T-cell (primary cell): ENCODE measurements at places on chromosomes 5 and 9. TPM values are rescaled to one million over a fixed set of nuclear protein-coding genes. Genes with fewer than 3 reads are reported as not detected.

GRCh38 chr9:131714161-131714646 is 25.7 kb downstream of the RAPGEF1 start:
- no peak for DNase-seq

MVB12B gene
- 10.6 TPM for total RNA-seq

GRCh38 chr5:9713356-9713755 is 83.2 kb upstream of the TAS2R1 start:
- DNase-seq, result no peak

CCDC112 gene
- 3.0 TPM for total RNA-seq

SLC6A7 gene
- not detected for total RNA-seq

TMEM174 gene
- not detected for total RNA-seq

DNA sequence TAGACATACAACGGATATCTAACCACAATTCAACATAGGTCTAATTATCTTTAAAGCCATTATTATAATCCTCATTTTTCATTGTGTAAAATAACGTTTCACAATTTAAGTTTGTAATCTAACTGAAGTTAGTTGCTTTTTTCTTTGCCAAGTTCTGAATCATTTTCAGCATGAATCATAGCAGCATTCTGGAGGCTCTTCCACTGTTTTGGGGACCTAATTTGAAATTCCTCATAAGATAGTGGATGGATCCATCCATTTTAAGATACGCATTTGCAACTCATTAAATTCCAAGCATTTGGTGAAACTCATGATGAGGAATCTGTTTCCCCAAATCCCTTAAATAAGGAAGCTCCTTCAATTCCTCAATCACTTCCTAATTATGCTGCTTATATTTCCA is 447.1 kb upstream of the CDH10 start:
- no peak for DNase-seq

DNA sequence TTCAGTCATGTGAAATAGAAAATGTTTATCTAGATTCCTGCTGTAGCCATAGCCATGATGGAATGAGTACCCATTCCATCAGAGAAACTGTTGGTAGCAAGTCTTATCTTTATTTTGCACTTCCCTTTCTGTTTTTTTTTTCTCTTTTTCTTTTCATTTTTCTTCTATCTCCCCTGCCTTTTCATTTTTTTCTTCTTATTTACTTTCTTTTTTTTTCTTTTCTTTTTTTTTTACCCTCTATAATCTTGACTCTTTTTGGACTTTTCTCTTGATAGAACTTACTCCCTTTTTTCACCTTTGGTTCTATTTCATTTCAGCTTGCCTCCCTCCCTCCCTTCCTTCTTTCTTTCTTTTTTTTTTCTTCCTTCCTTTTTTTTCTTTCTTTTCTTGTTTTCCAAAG is 15.4 kb downstream of the SLC25A46 start:
- no peak for DNase-seq

ANKRD34B gene
- total RNA-seq, result not detected

CCDC192 gene
- total RNA-seq, result not detected

DNA sequence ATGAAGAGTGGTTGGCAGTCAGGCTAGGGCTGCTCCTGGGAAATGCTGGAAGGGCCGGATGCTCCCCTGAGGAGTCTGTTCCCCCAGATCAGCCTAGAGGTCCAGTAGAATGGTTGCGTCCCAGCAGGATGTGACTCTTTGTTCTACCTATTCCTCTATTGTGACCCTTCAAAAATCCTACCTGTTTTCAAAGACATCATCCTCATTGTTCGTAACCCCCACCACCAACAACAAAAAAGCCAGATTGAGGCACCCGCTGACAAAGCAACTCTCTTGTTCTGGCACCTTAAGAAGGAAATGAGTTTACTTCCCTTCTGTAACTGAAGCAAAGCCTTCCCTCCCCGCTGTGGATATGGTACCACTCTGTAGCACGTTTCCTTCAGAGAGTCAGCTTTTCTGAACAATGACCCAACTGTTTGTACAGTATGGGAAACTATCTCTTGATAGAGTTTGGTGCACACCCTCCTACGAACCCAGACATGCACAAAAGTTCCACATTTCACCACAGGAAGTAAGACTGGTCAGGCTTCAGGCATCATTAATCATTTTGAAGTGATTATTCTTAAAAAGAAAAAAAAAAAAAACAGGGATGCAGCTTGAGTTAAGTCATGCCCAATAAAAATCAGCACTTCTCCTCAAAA is 207.2 kb downstream of the ENC1 start:
- DNase-seq, result no peak

DNA sequence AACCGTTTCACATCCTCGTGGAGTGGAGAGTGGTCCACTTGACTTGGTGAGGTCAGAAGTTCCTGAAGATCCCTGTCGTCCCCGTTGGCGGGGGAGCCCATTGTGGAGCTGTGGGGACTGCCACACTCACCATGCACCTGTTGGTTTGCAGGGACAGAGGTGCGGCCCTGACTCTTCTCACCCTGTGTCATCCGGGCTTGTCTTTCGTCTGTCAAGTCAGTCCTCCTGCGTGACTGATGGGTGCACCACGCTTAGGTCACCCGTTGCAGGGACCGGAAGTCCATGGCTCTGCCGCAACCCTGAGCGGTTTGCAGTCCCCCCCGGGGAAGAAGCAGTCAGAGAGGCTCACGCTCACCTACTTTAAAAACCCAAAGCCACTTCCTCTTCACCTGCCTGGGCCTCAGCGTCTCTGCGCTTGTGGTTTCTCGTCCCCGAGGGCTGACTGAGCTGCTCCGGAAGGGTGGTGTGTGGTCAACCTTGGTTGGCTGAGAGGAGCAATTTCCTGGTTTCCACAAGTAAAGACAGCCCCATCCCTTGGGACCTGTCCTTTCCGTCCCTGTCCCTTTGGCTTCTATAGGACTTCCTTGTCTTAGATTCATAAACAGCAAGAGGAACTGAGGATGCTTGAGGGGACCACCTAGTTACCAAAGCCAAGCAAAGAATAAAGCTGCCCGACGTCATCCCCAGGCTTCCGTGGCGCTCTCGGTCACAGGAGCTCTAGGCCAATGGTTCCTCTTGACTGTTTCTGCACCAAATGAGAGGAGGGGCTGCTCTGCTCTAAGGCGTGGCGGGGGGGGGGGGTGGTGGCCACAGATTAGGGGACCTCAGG is 53.2 kb downstream of the USP20 start:
- peak; percentile 79 for DNase-seq

GRCh38 chr9:124411514-124412227 is 3.6 kb downstream of the PSMB7 start:
- no peak for DNase-seq

DNA sequence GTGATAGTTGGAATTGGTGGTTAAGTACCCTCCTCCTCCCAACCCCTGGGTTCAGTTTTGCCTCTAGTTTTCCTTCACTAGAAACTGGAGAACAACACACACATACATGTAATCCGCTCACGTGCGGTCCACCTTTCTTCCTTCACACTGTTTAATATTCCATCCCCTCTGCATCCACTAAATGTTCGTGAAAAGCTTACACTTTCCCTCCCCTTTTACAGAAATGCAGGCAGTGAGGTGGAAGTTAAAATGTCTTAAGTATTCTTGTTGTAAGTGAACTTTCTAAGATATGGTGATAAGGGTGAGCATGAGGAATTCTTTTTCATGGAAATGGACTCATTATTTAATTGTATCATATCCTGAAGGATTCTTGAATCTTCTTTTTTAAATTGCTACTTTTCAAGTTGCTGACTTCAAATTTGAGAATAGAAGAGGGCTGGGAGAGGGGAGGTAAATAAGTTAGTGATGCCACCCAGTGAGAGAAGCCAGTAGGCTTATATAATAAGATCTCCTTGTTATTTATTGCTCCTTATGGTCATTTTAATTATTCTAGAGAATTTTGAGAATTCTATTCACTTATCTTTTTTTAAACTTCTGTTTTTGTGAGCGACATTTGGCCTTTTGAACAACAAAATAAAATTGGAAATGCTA is 90.2 kb downstream of the TLE4 start:
- DNase-seq, result no peak

DNA sequence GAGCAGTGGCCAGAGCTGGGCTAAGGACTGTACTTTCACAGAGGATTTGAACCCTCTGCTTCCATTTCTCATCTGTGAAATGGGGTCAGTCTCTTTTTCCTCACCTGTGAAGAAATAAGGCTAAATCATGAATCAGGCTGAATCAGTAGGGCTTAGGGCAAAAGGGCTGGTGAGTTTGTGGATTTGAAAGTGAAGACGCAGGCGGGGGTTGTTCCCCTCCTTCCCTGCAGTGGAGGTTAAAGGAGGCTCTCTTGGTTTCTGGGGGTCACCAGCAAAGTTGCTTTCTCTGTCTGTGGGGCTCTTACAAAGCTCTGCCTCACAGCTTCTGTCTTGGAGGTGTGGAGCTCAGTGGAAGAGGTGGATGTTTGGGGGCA is 17.6 kb upstream of the NDST1 start:
- no peak for DNase-seq

DNA sequence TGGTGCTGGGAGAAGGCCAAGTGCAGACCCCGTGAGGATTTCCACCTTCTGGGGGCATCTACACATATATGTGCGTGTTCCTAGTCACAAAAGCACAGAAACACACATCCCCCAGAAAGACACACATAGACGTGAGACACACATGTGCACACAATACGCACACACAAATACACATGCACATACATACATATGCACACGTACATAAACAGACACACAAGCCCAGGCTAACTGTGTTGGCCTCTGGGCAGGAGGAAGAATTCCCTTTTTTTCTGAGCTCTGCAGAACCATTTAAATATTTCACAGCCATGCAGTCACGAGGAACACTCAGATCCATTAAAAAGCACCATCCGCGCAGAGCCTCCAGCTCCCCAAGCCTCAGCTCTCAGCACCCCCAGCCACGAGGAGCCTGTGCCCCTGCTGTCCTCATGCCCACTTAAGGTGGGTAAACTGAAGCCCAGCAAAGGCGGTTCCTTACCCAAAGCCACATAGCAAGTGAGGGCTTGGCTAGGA is 5.3 kb downstream of the NINJ1 start:
- no peak for DNase-seq

CTSV gene
- 0.08 TPM for total RNA-seq

FAM81B gene
- not detected for total RNA-seq

GRCh38 chr9:70514273-70514672 is 99.8 kb upstream of the KLF9 start:
- DNase-seq, result no peak

DNA sequence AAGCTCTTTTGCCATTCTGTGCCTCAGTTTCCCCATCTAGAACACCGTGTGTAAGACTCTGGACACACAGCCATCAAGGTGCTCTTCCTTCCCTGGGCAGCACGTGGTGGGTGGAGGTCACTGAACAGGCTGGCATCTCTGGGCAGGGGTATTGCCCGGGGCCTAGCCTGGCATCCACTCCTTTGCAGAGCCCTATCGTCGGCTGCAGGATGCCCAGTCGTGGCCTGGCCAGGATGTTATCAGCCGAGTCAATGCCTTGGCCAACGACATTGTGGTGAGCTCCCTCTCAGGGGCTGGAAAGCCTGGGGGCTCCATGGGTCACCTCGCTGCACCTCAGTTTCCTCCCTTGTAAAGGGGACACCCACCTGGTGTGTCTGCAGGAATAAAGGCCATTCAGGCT is 4.0 kb downstream of the ADGRD2 start:
- no peak for DNase-seq
